Eye (tissue), 1 donor: ENCODE measurements at places on chromosomes 13 and 19.
A peak's percentile ranks its signal among the peaks of the same experiment; 100 is the strongest.

- peak; percentile 90 for DNase-seq
Observed at GRCh38 chr19:58538257-58539168, 5.4 kb upstream of the TRIM28 start.

GRCh38 chr13:102763741-102764140 is 9.8 kb downstream of the TEX30 start:
- DNase-seq, result no peak

DNA sequence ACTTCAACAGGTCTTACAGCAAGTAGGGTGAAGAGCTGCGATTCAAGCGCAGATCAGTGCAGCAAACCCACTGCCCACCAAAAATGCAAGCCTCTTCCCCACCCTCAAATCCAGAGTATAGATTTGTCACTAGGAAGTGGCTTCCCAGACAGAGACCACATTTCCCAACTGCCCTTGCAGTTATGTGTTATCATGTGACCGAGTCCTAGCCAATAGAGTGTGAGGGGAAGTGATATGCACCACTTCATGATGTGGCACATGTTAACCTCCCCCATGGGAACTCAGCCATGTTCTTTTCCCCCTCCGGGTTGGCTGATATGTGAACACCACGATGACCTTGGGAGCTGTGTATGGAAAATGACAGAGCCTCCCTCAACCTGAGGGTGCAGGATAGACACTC is 50.8 kb downstream of the MBD3L2B start:
- no peak for DNase-seq

DNA sequence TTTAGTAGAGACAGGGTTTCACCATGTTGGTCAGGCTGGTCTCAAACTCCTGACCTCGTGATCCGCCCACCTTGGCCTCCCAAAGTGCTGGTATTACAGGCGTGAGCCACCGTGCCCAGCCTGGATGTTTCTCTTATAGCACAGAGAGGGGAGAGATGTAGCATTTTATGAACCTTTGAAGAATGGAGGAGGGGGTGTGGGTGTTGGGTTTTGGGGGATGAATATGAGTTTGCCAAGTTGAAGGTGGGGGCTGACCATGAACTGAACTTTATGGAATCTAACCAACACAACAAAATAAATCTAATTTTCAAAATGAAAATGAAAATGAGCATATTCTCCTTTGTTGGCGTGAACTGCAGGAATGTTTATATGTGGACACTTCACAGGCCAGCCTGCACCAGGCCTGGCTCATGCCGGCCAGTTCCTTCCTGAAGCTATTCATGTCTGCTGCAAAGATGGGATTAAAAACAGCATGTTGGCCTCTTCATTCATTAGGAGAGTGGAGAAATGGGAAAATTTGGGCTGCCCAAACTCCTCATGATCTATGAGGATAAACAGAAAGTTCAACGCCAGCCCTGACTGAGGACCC is 39.5 kb upstream of the HOMER3 start:
- DNase-seq, result no peak

DNA sequence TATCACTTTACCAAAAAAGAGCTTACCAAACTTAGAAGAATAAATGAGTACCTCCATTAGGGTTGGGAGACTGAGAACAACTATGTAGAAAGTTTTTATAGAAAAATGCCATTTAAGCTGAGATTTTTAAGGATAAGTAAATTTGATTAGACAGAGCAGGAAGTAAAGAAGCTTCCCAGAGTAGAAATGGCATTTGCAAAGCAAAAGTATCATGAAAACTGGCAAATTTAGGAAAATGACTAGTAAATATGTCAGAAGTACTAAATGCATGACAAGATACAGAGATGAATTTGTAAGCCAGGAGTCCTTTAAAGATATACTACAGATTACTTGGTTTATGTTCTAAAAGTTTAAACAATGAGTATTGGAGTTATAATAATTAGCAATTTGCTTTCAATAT is 2581.8 kb downstream of the PCDH9 start:
- DNase-seq, result no peak

GRCh38 chr19:2047449-2048103 is 3.5 kb downstream of the MKNK2 start:
- DNase-seq, result no peak

DNA sequence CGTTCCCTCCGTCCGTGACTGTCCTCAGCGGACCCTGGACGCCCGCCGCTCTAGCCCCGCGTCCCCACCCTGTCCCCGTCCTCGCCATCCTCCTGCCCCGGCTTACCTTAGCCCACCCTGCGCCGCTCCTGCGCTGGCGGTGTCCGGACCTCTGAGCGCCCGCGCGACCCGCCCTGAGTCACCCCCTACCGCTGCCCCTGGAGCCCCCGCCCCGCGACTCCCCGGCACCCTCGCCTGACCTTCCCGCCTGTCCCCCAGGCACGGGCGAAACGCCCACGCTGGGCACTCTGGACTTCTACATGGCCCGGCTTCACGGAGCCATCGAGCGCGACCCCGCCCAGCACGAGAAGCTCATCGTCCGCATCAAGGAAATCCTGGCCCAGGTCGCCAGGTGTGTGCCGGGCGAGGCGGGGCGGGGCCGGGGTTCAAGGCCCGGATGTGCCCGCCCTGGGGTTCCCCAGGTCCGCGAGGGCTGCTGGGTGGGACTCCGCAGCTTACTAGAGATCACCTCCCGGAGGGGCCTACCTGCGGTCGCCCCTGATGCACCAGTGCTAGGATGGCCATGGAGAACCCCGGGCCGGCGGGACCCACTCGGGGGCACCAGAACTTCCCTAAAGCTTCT is 5.1 kb downstream of the HMG20B start:
- no peak for DNase-seq

- DNase-seq, result no peak
Observed at GRCh38 chr19:21749090-21749489, 18.3 kb downstream of the ZNF100 start.

GRCh38 chr13:99363949-99364348 is 56.8 kb upstream of the GPR183 start:
- no peak for DNase-seq

- no peak for DNase-seq
Observed at GRCh38 chr13:27065582-27065981, 106.0 kb downstream of the USP12 start.

DNA sequence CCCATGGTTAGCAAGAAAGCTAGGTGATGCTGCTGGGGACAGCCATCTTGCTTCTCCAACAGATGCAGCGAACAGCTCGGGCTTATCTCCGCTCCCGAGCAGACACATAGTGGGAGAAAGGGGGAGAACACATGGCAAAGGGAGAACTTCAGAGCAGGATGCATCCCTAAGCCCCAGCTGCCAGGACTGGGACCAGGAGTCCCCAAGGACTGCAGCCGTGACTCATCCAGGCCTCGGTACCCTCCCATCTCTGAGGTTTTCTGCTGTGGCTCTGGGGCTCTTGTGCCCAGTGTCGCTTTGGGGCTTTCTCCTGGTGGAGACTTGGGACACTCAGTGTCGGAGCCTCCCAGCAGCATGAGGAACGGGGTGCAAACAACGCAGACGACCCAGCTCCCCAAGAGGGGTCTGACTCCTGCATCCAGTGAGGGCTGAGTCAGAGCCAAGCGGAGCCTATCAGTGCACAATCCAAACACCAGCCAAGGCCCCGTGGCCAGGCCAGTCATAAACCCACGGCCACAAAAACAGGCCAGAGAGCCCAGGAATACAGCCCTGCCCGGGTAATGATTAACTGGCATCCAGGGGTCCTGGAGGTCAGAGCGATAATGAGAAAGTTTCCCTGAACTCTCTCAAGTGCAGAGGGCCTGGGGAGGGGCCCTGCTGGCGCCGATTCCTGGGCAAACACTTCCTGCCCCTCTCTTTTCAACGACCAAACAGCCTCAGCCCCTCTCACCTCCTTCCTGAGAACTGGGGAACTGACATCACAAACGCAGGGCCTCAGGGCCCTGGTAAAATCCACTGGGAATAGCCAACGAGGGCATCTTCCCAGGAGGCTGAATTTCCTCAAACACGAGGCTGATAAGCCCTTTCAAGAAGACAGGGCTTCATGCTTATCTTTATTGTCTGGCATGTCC is 202.9 kb downstream of the USP12 start:
- peak; percentile 27 for DNase-seq

DNA sequence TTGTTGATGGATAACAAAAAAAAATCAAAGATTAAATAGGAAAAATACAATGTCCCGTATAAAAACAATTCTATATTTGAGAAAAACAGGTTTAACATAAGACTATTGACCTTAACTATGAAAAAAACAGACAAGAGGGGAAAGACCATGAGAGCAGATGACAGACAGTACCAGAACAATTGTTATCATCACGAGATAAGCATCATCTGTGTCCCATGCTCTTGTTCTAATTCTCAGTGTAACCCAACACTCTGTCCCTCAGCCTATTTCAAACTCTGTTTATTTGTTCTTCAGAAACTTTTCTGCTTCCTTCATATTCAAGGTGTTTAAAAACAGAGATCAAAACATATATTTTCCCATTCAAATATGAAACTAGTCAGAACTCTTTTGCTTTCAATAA is 216.4 kb downstream of the PCDH9 start:
- no peak for DNase-seq

DNA sequence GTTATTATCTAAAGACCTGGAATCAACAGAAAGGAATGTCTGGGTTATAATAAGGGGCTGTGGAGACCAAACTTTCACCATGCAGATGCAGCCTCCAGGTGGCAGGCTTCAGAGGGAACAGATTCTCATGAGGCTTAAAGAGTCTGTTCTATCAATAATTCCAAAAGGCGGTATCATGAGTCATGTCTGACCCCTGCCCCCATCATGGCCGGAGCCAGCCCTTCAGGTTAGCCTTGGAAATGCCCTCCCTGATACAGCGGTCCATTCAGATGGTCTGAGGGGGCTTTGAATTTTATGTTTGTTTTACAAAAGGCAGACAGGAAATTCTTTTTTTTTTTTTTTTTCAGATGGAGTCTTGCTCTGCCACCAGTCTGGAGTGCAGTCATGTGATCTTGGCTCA is 21.7 kb upstream of the LAMP1 start:
- peak; percentile 45 for DNase-seq

- DNase-seq, result peak; percentile 92
Observed at GRCh38 chr19:19120308-19121231, 17.7 kb downstream of the TMEM161A start.

GRCh38 chr19:22634450-22634827 is 315 bp downstream of the ZNF492 start:
- DNase-seq, result no peak

GRCh38 chr13:74256969-74257368 is 122.8 kb upstream of the KLF12 start:
- DNase-seq, result no peak

DNA sequence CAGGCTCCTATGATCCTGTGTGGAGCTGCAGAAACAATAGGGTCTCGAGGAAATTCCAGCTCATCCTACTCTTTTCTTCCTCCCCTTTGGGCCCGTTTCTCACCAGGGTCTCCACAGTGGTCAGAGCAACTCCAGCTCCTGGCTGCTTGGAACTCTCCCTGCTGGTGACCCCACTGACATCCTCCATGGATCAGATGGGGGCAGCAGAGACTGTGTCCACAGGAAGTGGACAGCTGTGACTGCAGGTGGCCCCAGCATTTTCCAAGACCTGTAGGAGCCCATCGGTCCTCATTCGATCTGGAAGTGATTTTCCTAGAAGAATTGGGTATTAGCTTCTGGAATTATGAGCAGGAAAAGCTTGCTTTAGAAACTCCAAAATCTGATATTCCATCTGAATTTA is 208.5 kb downstream of the ZNF536 start:
- no peak for DNase-seq

GRCh38 chr19:45569619-45570421 is 14.8 kb downstream of the OPA3 start:
- peak; percentile 43 for DNase-seq

DNA sequence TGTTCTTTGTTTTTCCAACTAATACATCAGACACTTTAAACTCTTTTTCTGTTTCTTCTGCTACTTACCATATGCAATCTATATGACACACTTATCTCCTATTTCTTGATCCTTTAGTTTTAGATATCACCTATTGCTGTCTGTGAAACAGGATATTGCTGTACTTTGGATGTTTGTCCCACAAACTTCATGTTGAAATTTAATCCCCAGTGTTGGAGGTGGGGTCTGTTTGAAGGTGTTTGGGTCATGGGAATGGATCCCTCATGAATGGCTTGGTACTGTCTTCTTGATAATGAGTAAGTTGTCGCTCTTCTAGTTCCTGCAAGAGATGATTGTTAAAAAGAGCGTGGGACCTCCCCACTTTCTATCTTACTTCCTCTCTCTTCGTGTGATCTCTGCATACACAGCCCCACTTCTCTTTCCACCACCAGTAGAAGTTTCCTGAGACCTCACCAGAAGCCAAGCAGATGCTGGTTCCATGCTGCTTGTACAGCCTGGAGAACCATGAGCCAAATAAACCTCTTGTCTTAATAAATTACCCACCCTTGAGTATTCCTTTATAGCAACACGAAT is 244.2 kb downstream of the NHLRC3 start:
- no peak for DNase-seq

- DNase-seq, result no peak
Observed at GRCh38 chr19:49543032-49543431, 15.2 kb downstream of the RCN3 start.

DNA sequence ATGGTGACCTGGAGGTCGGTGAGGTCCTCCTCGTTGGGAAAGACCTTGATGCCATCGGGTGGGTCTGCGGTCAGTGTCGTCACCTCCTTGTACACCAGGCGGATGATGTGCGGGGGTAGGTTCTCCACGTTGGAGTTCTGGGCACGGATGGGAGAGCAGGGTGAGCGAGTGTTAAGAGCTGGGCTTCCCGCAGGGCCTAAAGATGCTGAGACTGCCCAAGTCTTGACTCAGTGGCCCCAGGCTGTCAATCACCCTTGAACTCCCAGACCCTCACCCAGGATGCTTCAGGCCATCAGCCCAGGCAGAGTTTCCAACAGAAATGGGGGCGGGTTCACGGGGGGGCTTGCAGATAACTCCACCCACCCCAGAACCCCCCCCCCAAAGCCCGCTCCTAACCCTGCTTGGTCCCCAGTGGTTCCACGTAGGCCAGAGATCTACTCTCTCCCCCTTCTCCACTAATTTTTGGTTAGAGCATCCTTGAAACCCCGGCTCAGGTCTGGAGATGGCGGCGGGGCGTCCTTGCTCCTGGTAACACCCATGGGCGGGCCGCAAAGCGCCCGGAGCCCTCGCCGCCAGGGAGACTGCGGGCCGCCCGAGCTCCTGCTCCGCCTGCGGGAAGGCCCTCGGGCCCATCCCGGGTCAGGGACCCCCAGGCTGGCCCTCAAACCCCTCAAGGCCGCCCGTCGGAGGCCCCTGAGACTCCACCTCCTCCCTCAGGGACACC is 600 bp downstream of the UBE2S start:
- DNase-seq, result peak; percentile 32

DNA sequence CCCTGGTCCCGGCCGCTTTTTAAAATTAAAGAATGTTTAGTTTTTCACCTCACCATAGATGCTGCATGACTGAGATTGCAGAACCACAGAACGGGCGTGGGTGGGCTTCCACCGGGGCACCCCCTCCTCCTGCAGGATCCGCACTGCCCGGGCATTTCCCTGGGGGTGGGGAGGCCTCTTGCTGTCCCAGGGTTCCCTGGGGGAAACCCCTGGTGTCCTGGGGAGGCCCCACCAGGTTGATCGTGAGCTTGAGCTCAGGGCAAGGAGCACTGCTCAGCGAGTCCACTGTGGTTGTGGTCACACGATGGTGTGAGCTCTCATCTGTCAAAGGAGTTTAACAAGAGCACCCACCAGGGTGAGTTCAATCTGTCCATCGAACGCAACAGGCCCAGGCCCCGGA is 11.4 kb upstream of the TCF3 start:
- no peak for DNase-seq
